ENCODE measurements at places on chromosomes 1 and 21. TPM values are rescaled to one million over a fixed set of nuclear protein-coding genes. Genes with fewer than 3 reads are reported as not detected.

- DNase-seq: no peak
Observed at GRCh38 chr1:215269955-215270354, 187.4 kb downstream of the KCNK2 start.

DNA sequence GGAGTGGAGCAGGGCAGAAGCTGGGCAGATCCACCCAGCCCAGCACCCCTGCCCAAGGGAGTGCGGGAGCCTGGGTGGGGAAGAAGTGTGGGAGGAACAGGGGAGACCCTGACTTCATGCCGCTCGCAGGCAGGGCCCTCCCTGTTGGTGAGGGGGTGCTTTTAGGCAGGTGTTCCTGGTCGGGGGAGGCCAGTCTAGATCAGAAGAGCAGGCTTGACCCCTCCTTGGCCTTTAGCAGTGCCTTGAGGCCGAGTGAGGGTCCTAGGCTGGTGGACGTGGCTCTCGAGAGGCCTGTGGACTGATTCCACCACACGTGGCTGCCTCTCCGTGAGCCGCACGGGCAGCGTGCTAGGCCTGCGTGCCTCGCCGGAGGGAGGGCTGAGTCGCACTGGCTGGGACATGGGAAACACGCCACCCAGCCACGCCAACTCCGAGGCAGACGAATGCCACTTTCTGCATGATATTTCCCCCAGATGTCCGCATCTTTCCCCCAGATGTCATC lies 19.4 kb upstream of the COL18A1 start:
- DNase-seq: peak; percentile 4

DNA sequence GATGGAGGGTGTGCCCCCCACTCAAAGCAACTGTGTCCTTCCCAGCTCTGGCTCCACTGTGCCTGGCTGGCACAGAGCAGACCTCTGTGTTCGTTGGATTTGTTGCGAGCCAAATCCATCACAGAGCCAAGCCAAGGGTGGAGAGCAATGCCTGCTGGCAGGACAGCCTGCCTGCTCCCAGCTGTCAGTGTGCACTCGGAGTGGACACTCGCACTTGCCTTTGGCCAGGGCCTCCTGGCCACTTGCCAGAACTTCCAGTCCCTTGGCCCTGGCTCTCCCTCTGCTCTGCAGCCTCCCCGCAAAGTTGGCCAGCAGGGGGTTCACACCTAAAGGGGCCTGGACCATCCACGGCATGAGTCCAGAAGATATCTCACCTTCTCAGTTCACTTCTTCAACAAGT lies 16.4 kb downstream of the HEYL start:
- no peak for DNase-seq

GRCh38 chr21:35226968-35227744 lies 178.1 kb upstream of the RUNX1 start:
- DNase-seq: no peak

DNA sequence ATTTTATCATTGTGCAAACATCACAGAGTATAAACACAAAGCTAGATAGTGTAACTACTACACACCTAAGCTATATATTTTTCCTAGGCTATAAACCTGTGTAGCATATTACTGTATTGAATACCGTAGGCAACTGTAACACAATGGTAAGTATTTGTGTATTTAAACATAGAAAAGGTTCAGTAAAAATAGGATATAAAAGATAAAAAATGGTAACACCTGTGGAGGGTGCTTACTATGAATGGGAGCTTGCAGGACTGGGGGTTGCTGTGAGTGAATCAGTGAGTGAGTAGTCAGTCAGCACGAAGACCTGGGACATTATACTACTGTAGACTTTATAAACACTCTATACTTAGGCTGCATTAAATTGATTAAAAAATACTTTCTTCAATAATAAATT lies 4.1 kb downstream of the DTL start:
- no peak for DNase-seq

DNA sequence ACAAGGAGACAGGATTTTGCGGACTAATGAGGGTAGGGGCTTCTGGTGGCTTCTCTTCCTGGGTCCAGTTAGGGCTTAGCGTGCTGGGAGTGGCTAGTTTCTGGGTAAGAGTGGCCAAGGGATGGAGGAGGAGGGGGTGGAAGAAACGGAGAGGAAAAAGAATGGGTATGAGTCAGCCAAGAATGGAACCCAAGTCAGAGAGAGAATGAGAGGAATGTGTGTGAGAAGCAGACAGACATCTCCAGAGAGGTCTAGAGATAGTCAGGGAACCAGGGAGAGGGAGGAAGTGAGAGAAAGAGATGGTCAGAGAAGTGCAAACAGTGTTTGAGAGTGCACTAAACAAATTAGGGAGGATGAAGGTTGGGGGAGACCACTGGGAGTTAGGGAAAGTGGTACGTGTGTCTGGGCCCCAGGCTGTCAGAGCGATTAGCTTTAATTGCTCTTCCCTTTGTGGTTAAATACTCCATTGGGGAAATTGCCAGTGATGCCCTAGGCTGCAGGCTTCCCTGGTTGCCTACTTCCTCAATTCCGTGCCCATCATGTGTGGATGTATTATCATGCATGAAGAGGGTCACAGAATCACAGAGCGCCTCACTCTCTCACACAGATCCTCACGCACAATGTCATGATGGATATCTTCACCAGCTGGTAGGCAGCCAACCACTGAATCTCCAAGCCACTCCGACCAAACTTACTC lies 1.4 kb downstream of the PEA15 start:
- DNase-seq: no peak

- DNase-seq: no peak
Observed at GRCh38 chr1:209800984-209801834, 4.7 kb downstream of the IRF6 start.

- DNase-seq: no peak
Observed at GRCh38 chr1:39044762-39045161, 18.6 kb downstream of the NDUFS5 start.

GRCh38 chr1:96508233-96508632 lies 213.4 kb upstream of the PTBP2 start:
- no peak for DNase-seq

- DNase-seq: no peak
Observed at GRCh38 chr1:206975306-206975705, 5.0 kb upstream of the FCAMR start.

DNA sequence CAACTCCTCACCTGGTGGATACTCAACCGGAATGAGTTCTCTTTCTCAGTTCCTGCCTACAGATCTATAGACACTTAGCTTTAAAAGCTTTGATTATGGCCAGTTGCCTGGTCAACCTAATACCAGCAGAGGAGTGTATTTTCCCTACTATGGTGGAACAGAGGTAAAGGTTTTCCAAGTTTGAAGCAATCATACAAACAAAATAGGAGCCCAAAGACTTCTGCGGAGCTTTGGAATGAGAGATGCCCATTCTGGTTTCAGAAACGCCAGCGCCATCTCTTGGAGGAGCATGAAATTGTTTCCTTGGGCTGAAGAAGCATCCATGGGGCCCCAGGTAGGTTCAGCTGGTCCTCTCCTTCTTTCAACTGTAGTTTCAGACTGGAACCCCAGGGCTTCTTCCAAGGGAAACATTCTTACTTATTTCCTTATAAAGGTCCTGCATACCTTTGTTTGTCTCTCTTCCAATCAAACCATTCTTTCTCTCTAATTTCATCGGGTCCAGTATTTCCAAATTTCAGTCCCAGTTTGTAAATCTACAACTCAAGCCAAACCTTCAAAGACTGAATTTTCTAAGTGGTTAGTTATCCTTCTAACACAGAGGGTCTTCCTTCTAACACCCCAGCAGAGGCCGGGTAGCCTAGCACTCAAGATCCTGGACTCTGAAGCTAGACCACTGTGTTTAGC lies 95.9 kb downstream of the KCNJ15 start:
- peak; percentile 79 for DNase-seq

DNA sequence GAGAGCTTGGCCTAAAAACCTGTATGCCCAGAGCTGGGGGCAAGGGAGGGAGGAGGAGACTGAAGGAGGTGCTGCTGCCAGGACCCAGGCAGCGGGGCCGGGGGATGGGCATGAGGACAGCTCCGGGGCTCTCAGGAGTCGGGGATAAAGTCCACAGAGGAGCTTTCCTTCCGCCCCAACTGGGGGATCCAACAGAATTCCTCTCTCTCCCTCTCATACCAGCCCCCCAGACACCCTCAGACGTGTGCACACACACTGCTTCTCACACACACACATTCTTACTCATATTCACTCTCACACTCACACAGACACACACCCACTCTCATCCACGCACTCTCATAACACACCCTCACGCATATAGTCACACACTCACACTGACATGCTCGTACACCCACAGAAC lies 39.1 kb downstream of the SYF2 start:
- DNase-seq: no peak

DNA sequence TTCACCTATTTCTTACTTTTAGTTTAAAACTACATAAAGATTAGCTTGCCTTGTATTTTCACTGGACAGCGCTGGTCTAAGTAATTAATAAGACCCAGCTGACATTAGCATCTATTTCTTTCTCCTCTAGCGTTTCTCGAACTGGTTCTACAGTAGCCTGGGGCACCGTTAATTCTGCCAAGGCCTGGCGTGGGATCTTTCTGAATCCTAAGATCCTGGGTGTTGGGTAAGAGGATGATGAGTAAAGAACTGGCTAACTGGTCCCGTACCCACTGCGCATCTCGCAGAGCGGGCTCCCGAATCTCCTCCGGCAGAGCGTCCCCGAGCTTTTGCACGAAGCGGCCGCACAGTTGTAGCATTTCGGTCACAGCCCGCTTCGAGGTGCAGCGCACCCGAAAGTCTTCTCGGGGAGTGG lies 309 bp downstream of the NSL1 start:
- DNase-seq: no peak

GRCh38 chr1:94683886-94684285 lies 136.3 kb upstream of the SLC44A3 start:
- DNase-seq: no peak

DNA sequence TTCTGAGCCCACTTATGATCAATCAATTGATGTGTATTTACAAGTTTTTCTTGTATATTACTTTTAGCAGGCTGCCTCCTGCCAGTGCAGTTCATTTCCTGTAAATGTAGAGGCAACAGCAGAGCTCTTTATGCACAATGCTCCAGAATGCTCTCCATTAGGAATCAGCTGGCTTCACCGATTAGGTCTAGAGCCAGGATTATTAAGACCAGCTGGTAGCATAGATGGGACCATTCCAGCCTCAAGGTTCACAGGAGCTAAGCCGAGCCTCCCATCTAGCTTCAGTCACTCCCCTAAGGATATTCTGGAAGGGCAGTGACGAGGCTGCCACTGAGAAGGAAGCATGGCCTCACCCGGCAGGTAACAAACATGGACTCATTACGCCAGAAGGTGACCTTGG lies 36.8 kb downstream of the DHRS3 start:
- DNase-seq: no peak

DNA sequence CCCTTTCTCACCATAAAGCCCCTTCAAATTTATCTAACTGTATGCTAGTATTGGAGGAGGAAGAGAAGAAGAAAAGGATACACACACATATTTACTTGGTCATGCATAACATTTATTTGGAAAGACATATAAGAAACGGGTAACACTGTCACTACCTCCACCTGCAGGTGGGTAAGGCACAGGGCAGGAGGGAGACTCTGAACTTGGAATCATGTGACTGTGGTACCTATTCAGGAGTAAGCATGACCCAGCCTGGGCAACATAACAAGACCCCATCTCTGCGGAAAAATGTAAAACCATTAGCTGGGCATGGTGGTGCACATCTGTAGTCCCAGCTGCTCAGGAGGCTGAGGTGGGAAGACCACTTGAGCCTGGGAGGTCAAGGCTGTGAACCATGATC lies 1.4 kb upstream of the PADI6 start:
- no peak for DNase-seq

DNA sequence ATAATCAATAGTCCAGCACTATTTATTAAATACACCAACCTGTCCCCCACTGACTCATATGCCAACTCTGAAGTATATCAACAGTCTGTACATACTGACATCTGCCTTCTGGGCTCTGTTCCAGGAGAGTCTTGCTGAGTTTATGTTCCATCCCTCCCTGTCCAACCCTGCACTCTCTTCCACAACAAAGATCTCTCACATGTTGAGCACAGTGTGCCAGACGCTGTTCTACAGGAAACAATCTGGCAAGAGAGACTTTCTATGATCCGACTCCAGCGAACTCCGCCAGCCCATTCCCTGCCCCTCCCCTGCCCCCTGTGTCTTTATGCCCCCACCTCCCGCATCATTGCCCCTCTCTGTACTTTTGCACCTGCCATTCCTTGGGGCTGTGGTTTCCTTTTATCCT lies 3.4 kb downstream of the LACTBL1 start:
- no peak for DNase-seq

DNA sequence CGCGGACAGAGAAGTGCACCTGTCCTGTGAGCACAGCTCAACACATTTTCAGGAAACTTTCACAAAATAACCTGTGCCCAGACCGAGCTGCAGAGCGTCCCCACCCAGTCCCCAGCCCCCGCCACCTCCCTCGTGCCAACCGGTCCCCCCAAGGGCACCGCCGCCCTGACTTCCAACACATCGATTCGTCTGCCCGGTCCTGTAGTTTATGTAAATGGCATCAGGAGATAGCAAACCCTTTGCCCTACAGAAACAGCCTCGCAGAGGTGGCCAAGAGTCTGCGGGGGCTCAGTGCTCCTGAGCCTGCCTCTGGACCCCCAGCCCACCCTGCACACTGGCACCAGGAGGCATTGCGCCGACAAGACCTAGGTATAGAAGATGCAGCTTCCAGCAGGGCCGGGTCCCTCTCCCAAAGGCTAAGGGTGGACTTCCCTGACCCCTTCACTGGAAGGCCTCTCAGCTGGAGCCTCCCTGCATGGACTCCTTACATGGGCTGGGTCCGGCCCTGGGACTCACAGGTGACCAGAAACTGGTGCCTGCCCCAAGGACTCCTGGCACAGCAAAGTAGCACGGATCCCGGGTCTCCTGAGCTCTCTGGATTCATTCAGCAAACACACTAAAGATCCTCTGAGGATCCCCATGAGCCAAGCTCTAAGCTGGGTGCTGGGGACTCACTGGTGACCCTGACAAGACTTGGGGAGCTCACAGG lies 6.6 kb upstream of the PLEKHG5 start:
- DNase-seq: no peak

DNA sequence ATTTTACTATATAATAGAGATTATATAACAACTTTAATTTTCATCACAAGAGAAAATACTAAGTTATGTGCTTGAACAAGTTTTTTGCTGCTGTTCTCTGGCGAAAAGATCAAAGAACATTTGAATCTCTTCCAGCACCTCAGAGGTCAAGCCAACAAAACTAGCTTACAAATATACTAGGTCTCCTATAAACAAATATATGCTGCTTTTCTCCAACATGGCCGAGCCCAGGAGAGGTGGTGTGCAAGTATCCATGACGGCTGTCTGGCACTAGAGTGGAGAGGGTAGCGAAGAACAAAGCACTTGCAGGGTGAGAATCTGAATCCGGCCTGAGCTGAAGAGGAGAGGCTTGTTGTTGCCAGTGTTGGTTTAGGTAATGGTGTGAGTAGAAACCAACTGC lies 7.5 kb upstream of the FMO3 start:
- no peak for DNase-seq

GRCh38 chr1:180265201-180265600 lies 35.1 kb downstream of the LHX4 start:
- no peak for DNase-seq

- no peak for DNase-seq
Observed at GRCh38 chr1:26290122-26290881, 10.4 kb downstream of the SH3BGRL3 start.

TEX35 gene
- not detected for total RNA-seq

ID3 gene
- total RNA-seq: 10.9 TPM

NBPF26 gene
- total RNA-seq: 1.0 TPM

C1QA gene
- not detected for total RNA-seq

SLC22A15 gene
- 49.4 TPM for total RNA-seq

CDA gene
- not detected for total RNA-seq

OR2M3 gene
- total RNA-seq: not detected

AIRE gene
- not detected for total RNA-seq

FBLIM1 gene
- total RNA-seq: 29.9 TPM

OR2L8 gene
- total RNA-seq: 0.61 TPM

CELA2B gene
- total RNA-seq: not detected

AGMAT gene
- total RNA-seq: 0.22 TPM

HMCN1 gene
- total RNA-seq: 0.93 TPM

All from glutamatergic neuron (in vitro differentiated cells).